Common myeloid progenitor, CD34-positive (primary cell): ENCODE measurements at places on chromosomes 12 and 14.

- no peak for DNase-seq
Measured at GRCh38 chr12:84891106-84891838, 21.3 kb downstream of the SLC6A15 start.

- no peak for DNase-seq
Measured at GRCh38 chr12:58757422-58757821, 162.9 kb downstream of the LRIG3 start.

GRCh38 chr14:58789736-58790135, 152.0 kb downstream of the DACT1 start:
- DNase-seq = no peak

- peak; percentile 21 for DNase-seq
Measured at GRCh38 chr14:87994974-87995373, 2.0 kb upstream of the GALC start.

- no peak for DNase-seq
Measured at GRCh38 chr14:43692706-43693105, 814.4 kb downstream of the FSCB start.

DNA sequence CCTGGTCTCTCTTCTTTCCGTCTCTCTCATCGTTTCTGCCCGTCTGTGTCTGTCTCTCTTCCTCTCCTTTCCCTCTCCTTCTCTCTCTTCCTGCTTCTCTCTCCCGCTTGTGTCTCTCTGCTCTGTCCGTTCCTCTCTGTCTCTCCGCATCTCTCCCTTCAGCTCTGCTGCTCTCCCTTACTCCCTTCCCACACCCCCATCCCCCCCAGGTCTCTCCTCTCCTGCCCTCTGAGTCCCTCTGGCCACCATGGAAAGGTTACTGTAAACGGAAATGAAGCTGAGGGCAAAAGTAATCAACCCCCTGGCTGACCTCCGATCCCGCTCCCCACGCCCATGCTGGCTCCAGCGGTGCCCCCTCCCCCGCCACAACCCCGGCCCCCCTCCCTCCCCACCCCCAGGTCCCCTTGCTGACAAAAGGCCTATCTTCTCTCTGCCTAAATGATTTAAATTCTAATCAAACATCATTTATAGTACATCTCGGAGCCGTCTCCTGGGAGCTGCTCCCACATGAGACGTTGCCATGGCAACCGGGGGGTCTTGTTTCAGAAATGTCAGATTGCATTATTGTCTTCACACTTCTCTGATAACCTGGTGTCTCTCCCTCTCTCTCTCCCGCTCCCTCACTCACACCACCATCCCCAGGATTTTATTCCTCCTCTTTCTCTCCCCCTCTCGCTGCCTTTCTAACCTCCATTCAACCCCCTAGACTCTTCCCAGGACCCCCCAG, 203.8 kb downstream of the RBM19 start:
- DNase-seq = no peak

DNA sequence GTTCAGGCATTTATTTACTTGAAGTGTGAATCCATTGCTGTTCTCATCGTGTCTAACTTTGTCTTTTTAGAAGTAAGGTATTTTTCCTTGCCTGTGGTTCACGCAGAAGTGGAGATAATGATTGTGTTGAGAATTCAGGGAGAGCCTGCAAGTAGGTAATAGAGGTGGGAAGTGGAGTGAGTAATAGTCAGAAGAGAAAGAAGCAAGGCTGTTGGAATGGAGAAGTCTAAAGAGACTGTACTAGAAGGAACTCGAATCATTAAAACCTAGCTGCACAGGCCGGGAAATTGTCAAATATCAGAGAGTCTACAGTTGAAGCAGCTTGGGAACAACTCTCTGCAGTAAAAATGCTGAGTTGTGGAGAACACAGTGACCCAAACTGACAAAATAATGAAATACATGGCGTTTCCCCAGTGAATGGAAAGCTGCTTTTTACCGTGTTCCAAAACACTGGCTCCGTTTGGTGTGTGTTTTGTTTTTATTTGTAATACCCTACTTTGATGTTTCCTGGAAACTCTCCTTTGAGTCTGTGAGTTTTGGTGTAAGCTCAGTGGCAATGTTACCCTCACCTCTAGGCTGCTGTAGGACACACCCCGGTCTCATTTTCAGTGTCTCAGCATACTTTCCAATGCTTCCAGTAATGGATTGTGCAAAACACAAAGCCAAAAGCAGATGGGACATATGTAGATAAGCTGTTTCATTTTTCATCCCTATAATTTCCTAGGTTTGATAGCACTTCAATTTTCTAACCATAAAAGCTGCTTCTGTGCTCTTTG, 146.6 kb downstream of the CRADD start:
- DNase-seq = no peak

DNA sequence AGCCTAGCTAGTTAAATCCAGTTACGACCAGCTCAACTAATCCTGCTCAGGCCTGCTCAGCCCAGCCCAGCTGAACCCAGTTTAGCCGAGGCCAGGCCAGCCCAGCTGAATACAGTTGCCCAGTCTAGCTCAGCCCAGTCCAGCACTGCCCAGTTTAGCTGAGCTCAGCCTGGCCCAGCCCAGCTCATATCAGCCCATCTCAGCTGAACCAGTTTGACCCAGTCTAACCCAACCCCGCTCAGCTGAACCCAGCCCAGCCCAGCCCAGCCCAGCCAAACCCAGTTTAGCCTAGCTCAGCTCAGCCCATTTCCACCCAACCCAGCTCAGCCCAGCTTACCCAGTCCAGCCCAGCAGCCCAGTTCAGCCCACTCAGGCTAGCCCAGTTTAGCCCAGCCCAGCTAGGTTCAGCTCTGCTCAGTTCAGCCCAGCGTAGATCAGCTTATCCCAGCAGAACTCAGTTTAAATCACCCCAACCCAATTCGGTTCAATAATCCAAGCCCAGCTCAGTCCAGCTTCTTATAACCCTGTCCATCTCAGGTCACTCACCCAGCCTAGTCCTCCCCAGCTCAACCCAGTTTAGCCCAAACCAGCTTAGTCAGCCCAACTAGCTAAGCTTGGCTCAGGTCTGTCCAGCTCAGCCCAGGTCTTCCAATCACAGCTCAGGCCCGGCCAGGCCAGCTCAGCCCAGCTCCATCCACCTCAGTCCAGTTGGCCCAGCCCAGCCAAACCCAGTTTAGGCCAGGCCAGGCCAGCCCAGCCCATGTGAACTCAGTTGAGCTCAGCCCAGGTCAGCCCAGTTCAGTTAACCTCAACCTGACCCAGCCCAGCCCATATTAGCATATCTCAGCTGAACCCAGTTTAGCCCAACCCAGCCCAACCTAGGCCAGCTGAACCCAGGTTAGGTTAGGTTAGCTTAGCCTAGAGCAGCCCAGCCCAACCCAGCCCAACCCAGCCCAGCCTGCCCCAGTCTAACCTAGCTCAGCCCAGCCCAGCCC, 76.7 kb downstream of the TMEM121 start:
- DNase-seq = no peak

- DNase-seq = peak; percentile 48
Measured at GRCh38 chr14:26204728-26205479, 392.9 kb downstream of the NOVA1 start.

DNA sequence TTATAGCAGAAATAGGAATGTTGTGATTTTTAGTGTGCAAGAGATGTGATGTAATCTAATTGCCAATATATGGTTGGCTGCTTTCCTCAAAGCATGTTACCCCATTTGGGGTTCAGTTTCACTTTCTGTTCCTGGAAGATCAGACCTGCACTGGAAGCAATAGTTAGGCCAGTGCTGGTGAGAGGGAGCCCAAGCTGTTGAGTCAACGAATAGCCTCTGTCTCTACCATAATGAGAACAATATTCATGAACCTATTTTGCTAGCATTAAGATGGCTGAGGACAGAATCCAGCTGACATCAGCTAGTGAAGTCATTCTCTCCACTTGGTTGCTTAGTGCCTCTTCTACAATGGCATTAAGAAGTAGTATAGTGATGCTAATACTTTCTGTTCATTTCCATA, 379.9 kb upstream of the DCN start:
- no peak for DNase-seq

DNA sequence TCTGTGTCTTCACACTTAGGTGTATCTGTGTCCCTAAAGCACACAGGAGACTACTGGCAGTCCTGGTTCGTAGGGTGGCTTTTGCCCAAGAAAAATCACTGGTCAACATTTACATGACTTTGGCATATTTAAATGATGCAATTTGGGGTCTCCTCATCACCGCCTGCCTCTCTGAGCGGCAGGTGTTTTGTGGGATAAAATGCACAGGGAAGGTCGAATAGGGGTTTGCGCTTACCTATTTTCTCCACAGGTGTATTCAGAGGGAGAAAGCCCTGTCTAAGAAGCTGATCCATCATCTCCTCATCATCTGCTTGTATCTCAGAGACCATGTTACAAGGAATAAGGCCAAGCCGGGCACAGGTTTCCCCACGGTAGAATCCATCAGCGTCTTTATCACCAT, 74.7 kb downstream of the PIWIL1 start:
- no peak for DNase-seq

DNA sequence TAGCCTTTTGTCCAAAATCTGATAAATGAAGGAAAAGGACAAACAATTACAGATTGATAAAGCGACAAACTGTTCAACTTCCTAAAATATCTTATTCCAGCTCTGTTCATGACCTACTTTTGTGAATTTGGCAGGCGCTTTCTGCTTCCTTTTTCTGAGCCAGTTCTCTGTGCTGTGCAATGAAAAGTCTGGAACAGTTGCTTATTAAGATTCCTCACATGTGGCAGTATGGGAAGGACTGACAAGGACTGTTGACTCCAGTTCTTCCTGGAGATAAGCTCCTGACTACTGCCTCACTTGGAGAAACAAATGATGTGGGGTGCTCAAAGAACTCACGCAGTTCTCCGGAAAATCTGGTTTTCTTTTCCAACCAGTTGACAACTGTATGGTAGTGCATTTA, 58.3 kb upstream of the ANP32D start:
- no peak for DNase-seq

DNA sequence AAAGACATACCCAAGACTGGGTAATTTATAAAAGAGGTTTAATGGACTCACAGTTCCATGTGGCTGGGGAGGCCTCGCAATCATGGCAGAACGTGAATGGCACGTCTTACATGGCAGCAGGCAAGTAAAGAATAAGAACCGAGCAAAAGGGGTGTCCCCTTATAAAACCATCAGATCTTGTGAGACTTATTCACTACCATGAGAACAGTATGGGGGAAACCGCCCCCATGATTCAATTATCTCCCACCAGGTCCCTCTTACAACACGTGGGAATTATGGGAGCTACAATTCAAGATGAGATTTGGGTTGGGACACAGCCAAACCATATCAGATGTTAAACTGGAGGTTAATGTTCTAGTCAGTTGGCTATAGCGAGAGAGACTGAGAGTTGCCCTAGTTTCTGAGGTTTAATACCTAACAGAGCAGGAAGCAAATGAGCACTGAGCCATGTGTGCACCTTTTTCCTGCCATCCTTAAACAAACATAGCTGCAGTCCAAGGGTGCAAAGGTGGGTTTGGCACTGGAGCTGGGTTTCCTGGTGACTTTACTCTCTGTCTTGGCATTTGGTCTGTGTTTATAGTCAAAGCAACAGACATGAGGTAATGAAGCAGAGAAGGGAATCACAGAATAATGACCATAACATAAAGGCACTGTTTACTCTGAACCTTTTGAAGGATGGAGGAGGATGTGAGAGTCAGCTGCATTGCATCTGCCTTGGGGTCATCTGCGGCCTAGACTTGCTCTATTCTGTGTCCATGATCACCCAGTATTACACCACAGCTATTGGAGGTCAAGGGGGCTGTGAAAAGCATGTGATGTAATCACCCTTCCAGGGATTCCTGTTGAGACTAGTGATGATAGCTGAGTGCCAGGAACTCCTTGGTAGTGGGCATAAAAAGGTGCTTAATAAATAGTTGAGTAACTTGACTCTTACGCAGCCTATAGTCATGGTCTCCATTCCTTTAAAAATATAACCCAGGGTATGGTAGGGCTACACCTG, 83.6 kb upstream of the USP44 start:
- no peak for DNase-seq

- DNase-seq = no peak
Measured at GRCh38 chr12:121516437-121517011, 64.3 kb downstream of the KDM2B start.

DNA sequence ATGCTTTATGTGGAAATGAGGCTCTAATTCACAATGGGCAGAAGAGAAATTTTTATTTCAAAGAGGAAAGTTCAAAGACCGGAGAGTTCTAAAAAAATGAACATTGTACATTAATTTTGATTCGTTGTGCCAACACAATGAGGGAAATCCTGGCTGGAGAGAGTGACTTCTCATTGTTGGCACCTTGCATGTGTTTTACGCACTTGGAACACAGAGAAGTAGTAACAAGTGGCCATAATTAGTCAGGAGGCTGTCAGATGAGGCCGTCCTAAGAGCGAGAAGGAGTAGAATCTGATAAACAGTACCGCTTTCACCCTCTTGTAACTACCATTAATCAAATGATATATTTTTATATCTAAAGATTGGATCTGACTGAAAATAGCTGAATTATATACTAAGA, 6.9 kb downstream of the LMO3 start:
- no peak for DNase-seq

- DNase-seq = no peak
Measured at GRCh38 chr12:122964439-122965257, 1.6 kb downstream of the ABCB9 start.

DNA sequence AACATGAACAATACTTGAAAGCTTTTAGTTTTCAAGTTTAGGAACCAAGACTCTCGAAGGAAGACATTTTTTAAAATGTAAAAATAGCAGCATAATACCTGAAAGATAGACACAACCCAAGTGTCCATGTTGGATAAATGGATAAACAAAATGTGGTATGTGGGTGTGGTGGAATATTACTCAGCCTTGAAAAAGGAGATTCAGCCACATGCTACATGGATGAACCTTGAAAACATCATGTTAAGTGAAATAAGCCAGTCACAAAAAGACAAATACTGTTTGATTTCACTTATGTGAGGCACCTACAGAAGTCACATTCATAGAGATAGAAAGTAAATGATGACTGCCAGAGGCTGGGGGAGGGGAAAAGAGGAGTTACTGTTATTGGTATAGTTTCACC, 228.7 kb downstream of the FBXL14 start:
- DNase-seq = no peak

DNA sequence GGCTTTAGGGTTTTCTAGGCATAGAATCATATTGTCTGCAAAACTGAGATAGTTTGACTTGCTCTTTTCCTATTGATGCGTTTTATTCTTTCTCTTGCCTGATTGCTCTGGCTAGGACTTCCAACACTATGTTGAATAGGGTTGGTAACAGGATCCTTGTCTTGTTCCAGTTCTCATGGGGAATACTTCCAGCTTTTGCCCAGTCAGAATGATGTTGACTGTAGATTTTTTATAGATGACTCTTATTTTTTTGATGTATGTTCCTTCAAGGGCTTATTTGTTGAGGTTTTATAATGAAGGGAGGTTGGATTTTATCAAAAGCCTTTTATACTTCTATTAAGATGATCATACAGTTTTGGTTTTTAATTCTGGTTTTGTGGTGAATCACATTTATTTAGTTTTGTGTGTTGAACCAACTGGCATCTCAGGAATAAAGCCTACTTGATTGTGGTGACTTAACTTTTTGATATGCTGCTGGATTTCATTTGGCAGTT, 478.2 kb downstream of the TMEM117 start:
- DNase-seq = no peak

DNA sequence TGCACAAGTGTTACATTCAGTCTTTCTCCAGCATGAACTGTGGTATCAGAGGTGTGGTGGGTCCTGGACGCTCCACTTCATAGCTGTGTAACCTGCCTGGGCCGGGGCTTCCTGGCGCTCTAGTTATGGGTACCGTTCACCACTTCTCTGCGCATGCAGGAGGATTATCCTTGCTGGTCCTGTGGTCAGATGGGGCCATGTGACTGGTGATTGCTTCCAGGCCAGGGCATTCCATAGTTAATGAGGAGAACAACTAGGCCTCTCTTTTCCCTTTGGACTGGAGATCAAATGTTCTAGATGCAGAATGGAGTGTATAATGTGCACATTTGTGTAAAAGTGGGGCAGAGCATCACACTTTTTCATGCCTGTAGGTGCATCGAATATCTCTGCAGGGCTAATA, 444.0 kb downstream of the AACS start:
- DNase-seq = no peak
